ENCODE measurements at places on chromosomes 5 and 9. TPM values are rescaled to one million over a fixed set of nuclear protein-coding genes. Genes with fewer than 3 reads are reported as not detected.

Gene FGF1
- total RNA-seq, result 5.8 TPM

Gene GARIN3
- total RNA-seq, result not detected

Gene PCDHA11
- total RNA-seq, result 0.11 TPM

Gene RGS7BP
- total RNA-seq, result not detected

Gene JAK2
- 9.6 TPM for total RNA-seq

Gene RIC1
- 21.1 TPM for total RNA-seq

Gene UGT3A1
- not detected for total RNA-seq

Gene CDKN2A
- 310 TPM for total RNA-seq

DNA sequence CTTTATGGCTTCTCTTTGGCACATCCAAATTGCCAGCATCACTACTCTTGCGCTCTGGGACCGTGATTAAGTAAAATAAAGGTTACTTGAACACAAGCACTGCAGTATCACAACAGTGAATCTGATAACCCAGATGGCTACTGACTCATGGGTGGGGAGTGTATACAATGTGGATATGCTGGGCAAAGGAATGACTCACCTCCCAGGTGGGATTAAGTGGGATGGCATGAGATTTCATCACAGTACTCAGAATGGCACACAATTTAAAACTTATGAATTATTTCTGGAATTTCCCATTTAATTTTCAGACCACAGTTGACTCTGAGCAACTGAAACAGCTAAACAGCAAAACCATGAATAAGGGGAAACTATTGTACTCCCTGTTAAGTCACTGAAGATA is 4.3 kb downstream of the GFM2 start:
- DNase-seq, result peak; percentile 97

DNA sequence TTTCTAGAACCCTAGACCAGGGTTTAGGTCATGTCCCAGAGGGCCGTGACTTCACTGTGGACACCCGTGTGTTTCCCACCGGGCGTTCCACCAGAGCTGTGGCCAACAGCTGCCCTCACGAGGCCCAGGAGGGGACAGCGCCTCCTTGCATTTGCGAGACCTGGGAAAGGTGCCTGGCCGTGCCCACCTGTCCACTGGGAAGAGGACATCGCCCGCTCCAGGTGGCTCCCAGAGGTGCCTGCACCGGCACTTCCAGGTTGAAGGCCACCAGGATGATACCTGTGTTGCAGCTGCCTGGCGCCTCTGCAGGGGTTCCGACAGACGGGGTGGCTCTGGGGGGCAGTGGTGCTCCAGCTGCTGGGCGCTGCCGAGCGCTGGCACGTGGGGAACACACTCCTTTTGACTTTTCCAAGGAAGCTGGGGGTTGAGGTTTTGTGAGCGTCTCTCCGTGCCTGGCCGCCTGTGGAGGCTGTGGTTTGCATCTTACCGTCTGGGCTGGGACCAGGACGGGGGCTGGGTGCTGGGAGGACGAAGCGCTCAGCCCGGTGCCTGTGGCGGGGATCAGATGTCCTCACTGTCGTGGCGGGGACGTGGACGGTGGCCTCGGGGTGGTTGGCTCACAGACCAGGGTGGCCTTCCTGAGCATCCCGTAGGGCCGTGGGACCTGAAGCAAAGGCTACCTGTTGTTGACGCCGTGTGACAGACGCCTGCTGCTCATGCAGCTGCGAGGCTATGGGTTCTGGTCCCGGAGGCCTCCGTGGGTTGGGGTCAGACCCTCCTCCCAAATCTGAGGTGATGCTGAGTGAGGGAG is 19.2 kb downstream of the NKD2 start:
- DNase-seq, result no peak

DNA sequence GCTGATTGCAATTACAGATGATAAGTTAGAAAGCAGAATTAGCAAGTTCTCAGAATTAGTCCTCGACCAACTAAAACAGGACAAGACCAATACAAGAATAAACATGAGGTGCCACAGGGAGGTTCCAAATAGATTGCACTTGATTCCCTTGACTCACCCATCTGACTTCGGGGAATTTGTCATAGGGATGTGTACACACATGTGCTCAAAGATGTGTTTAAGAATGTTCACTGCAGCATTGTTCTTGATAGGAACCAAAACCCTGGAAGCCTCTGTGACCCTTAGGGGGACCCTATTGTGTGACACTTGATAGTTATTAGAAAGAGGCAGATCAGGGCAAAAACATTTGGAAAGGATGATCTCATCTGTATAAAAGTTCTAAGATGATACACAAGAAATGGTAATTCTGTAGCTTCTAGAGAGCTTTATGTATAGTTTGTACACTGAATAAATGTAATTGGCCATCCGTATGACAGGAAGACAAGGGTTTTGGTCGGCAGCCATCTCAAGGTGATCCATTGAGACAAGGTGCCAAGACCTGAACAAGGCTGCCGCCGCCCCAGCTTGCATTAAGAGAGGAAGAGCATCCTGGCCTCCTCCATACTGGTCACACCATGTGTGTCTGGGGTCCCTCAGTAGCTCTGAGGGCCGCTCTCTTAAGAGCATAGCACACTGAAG is 48.2 kb upstream of the GARNL3 start:
- no peak for DNase-seq

GRCh38 chr5:158451993-158452672 is 593.2 kb upstream of the CLINT1 start:
- no peak for DNase-seq

GRCh38 chr5:79008362-79008761 is 23.3 kb upstream of the ARSB start:
- no peak for DNase-seq

- no peak for DNase-seq
Observed at GRCh38 chr9:17453751-17454150, 125.1 kb upstream of the SH3GL2 start.

DNA sequence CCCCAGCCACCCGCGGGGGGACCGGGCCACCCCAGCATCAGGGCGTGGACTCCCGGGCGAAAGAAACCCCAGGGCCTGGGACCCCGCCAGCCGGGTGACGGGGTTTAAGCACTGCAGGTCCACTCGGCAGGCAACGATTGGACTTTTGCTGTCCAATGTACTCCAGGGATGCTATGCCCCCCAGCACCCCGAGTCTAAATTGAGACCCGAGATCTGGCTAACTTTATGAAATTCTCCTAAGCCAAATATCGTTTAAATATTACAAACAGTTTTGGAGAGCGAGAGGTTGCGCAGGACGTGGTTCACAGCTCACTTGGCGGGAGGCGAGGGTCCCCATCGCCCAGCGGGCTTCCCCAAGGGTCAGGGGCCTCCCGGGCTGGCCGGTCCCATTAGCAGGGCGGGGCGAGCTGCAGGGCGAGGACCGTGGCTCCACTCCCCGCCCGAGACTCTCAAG is 384 bp upstream of the MRPS2 start:
- DNase-seq, result no peak

All from LHCN-M2 (cell line).